ELF-1 (cell line): ENCODE measurements at places on chromosomes 3 and 15.

DNA sequence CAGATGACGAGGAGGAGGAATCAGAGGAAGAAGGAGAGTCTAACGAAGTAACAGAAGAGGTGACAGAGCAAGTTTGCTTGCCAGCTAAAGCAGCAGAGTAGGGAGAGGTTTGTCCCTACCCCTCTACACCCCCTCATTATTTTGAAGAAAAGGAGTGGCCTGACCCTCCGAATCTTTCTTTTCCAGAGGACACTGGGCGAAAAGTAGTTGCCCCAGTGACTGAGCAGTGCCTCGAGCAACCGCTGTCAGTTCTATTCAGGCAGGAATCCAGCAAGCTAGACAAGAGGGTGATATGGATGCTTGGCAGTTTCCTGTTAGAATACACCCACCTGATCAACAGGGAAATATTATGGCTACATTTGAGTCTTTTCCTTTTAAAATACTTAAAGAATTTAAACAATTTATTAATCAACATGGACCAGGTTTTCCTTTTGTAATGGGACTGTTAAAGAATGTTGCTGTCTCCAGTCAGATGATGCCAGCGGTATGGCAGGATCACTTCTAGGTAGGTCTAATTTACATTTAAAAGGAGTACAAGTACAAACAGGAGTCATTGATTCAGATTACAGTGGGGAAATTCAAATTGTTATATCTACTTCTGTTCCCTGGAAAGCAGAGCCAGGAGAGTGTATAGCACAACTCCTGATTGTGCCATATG is 31.9 kb upstream of the ACVR2B start:
- peak; percentile 15 for DNase-seq

DNA sequence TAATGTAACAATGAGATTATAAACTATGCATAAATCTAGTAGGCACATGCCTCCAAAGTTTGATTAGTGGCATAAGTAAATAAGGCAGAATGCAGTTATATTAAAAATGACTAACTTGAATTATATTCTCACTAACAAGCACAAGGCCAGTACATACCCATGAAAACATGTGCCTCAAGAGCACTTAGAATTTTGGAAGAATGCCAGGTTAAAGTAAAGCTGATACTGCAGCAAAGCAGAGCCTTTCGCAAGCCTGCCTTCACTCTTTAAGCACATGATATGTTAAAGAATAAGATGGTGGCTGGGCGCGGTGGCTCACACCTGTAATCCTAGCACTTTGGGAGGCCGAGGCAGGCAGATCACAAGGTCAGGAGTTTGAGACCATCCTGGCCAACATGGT is 49.0 kb downstream of the KBTBD12 start:
- DNase-seq = no peak

- no peak for DNase-seq
Observed at GRCh38 chr3:107978131-107979055, 112.4 kb downstream of the CD47 start.

GRCh38 chr3:71786217-71786549 is 1.2 kb upstream of the PROK2 start:
- no peak for DNase-seq

DNA sequence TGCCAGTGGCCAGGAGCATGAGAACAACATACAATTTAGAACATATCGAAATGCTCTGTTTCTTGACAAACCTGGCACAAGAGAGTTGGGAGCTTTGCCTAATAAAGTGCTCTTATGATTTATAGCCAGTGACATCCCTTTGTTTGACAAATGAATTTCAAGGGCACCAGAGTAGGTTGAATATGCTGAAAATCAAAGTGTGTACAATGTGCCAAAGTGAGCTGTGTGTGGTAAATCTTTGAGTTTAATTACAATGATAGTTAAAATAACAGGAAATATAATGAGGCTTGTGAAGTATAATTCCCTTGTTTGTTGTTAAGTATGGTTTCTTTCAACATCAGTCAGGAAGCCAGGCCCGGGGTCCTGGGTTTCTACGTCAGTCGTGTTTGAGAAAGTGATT is 211.9 kb downstream of the EBLN2 start:
- no peak for DNase-seq

DNA sequence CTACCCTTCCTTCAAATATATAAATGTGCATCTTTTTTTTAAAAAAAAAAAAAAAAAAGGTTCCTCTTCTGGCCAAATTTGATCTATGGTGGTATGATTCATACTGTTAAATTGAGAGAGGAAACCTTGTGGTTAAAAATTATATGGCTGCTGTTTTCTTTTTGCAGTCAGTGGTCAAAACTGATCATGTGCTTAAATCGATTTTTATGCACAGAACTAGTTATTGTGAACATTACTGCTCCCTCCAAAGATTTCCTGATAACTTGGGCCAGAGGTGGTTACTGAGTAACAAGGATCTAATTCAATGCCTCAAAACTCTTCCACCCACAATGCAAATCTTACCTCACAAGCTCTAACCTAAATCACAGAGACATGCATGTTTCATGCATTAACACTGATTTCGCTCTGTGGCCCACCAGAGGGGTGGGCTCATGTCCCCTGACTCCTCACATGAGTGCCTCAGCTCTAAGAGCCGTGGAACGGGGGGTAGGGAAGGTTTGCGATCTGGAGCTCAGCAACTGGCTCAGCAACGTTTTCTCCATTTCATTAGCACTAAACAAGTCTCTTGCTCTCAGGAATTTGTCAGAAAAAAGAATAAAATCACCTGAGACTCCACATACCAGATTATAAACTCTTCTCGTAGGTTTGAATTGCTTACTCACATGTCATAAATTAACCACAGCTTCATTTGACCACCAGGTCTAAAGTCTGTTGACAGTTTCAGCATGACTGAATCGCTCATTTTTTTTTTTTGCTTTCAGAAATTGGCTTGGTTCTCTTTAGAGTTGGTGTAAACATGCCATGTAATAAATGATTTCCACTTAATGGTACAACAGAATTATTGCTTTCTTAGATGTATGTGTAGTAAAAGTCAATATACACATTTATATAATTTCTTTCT is 280.4 kb downstream of the CD47 start:
- DNase-seq = no peak

GRCh38 chr3:178238179-178238578 is 298.1 kb upstream of the KCNMB2 start:
- DNase-seq = no peak

- DNase-seq = peak; percentile 74
Observed at GRCh38 chr3:124768812-124769211, 38.6 kb downstream of the UMPS start.

DNA sequence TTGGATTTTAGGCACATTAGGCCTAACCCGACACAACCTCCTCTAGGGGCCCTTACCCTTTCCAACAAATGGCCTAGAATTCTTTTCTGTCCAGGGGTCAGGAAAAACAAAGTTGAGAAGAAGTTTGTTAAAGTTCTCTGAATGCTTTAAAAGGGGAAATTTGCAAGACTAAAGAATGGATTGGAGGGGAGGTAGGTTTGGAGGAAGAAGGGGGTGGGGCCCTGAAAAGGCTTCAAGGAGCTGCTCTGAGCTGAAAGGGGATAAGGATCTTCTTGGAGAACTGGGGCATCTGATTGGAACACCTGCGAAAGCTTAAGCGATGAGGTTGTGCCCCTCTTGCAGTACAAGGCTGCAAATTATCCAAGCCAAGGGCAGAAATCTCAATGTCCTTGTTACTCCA is 3.9 kb upstream of the SENP2 start:
- peak; percentile 89 for DNase-seq

- no peak for DNase-seq
Observed at GRCh38 chr3:10770547-10770946, 45.5 kb upstream of the SLC6A11 start.

- DNase-seq = no peak
Observed at GRCh38 chr3:177353140-177353539, 155.9 kb upstream of the TBL1XR1 start.

- DNase-seq = no peak
Observed at GRCh38 chr3:51274052-51274451, 111.0 kb upstream of the MANF start.
